T1000 (cell line): ENCODE measurements at places on chromosomes 3 and 15.

- no peak for DNase-seq
These were observed 18.8 kb downstream of the NBEAL2 start for GRCh38 chr3:46998121-46998851.

GRCh38 chr3:107268469-107268868 is 108.8 kb upstream of the CCDC54 start:
- no peak for DNase-seq

DNA sequence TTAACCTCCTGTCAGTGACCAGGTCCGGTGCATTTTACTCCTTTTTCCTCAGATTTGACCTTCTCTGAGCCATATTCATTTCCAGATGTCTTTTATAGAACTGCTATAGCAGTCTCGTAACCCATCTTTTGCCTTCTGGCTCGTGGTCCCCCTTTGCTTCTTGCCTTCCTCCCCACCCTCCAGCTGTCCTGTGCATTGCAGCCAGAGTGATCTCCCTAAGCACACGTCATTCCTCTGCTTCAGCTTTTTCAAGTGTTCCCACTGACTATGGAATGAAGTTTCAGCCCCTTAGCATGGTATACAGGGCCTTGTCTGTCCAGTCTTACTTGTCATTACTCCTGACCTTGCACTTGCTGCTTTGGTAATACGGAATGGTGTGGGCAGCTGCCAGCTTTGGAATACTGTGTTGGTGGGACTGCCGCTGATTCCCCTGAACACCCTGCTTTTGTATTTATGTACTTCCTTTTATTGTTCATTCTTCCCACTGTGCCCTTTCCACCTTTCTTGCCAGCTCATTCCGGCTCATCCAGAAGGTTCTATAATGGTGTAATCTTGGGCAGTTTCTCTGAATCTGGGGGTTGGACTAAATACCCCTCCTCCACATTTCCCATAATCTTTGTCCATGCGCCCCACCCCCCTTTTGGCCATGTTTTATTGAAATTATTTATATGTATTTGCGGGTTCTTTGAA is 38.9 kb downstream of the SLC25A26 start:
- DNase-seq: no peak

DNA sequence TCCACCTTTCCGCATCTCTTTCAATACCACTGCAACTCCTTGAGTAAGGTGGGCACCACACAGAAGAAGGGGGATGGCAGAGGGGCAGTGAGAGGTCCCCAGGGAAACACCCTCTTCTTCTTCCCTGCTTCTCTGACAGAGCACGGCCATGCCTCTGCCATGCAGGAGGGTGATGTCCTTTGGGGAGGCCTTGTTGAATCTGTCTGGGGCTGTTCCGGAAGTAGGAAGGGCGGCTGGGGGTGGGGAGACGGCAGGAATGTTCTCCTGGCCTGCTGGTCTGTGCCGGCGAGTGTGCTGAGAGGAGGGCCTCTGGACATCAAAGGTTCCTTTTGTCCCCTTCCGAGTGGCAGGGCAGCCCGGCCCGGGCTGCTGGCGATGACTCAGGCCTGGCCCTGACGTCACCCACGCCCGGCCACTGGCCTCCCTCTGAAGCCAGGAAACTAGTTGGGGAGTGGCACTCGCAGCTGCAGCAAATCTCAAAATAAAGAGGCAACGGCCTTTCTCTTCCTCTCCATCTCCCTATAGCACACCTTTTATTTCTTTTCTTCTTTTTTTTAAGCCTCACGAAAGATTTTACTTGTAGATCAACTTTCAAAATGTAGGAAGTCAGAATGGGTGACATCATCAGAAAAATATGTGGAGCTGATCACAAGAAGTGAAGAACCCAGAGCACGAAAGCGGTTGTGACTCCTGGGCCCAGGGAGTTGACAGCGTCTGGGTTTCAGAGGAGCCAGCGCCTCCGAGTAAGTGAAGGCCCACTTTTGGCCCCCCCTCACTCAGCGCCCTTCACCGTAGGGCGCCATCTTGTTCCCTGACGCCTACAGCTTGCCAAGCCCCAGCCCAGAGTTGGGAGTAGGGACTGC is at the start of gene ZBTB38:
Gene ZBTB38, plus strand, starts transcription at position 443 of the 863 bp plus-strand sequence. CDS start 73,885 bp downstream, outside the sequence.
- DNase-seq: peak; percentile 81

GRCh38 chr3:67610458-67610857 is 44.0 kb downstream of the SUCLG2 start:
- no peak for DNase-seq

DNA sequence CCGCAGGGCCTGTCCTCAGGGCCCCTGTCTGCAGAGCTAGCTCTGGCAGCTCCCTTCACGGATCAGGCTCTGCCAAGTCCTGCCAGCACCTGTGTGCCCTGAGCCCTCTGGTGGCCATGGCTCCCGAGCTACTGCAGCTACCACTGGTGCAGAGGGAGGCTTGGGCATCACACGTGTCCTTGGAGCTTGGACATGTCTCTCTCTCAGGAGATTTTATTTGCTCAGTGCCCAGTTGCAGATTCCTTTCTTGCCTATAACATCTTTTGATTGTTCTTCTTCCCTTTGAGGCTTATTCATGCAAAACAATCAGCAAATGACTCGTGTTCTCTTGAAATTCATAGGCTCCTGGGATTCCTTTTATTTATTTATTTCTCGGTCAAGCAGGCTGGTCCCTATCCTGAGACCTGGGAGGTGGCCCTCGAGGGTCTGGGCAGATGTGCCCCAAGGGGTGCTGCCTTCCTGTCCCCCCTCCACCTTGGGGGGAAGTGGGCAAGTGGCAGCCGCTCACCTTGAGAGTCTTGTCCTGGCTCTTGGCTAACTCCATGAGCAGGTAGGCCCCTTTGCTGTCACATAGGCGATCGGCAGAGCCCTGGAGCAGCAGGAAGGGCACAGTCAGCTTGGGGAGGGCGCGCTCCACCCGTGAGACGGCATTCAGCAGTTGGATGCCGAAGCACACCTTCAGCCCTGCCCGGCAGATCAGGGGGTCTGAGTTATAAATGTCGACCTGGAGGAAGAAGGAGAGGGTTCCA is 21.9 kb downstream of the ABTB1 start:
- no peak for DNase-seq

GRCh38 chr15:22955544-22956119 is 24.5 kb downstream of the CYFIP1 start:
- no peak for DNase-seq

DNA sequence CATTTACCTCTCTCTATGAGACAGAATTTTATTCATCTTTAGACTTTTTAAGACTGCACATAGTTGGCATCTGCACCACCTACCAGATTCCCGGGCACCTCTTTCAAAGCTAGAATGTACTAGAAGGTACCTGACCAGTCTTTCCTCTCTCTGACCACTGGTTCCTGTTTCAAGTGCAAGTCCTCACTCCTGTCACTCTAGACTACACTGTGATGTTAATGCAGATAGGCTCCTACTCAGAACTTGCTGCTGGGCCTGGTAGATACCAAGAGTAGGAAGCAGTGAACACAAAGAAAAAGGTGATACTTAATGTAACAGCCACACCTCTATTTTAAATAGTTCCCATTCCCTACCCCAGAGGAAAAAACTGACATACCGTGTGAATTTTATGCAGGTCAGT is 8.1 kb upstream of the TCAIM start:
- no peak for DNase-seq
